Lower lobe of right lung (tissue), 2 donors: ENCODE measurements at places on chromosomes 13 and 19.

DNA sequence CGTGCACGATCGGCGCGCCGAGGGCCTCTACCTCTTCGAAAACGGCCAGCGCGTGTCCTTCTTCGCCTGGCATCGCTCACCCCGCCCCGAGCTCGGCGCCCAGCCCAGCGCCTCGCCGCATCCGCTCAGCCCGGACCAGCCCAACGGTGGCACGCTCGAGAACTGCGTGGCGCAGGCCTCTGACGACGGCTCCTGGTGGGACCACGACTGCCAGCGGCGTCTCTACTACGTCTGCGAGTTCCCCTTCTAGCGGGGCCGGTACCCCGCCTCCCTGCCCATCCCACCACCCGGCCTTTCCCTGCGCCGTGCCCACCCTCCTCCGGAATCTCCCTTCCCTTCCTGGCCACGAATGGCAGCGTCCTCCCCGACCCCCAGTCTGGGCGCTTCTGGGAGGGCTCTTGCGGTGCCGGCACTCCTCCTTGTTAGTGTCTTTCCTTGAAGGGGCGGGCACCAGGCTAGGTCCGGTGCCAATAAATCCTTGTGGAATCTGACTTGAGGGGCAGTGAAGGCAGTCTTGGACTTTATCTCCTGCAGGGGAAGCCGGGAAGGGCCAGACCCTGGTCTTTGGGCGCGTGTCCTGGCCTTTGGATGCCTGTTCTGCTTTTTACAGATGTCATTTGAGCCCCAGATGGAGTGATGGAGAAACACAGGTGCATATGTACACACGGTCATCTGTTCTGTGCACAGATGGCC, 2.2 kb downstream of the CLEC11A start:
- DNase-seq, result no peak

- no peak for DNase-seq
Observed at GRCh38 chr13:29435125-29435911, 160.2 kb downstream of the SLC7A1 start.

DNA sequence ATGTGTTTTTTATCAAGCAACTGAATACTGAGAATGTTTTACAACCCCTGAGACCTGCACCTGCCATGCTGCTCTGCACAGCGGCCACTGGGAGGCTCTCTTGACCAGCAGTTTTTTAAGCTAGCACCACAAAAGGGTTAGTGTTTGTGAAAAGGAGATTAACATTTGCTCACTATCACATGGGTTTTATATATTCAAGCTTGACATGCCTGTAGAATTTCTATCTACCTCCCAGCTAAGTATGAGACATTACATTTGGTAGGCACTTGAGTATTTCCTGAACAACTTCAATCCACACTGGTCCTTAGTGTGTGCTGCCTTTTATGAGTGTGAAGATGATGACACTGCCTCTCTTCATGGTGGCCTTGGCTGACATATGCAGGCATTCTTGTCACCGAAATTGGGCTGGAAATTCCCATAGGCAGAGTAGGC, 1238.9 kb downstream of the UQCRFS1 start:
- DNase-seq, result no peak

- DNase-seq, result no peak
Observed at GRCh38 chr13:106468207-106468606, 67.3 kb downstream of the EFNB2 start.

GRCh38 chr19:2327773-2328400, 499 bp downstream of the LSM7 start:
- DNase-seq, result no peak

GRCh38 chr19:7674010-7675005, 2.6 kb upstream of the MCEMP1 start:
- DNase-seq, result peak; percentile 89

DNA sequence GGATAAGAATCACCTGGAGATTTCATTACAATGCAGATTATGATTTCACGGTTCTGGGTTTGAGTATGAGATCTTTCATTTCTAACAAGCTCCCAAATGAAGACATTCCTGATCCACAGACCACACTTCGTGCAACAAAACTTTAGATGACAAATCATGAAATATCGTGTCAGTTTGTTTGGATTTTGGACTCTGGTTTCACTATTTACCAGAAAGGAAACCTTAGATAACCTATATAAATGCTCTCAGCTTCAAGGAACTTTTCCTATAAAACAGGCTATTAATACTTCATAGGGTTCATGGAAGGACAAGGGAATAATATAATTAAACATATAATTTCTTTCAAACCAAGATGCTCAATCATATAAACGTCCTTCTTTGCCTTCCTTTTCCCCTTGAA, 930.5 kb upstream of the SLC10A2 start:
- no peak for DNase-seq

- no peak for DNase-seq
Observed at GRCh38 chr13:103178986-103179943, 113.0 kb upstream of the SLC10A2 start.

DNA sequence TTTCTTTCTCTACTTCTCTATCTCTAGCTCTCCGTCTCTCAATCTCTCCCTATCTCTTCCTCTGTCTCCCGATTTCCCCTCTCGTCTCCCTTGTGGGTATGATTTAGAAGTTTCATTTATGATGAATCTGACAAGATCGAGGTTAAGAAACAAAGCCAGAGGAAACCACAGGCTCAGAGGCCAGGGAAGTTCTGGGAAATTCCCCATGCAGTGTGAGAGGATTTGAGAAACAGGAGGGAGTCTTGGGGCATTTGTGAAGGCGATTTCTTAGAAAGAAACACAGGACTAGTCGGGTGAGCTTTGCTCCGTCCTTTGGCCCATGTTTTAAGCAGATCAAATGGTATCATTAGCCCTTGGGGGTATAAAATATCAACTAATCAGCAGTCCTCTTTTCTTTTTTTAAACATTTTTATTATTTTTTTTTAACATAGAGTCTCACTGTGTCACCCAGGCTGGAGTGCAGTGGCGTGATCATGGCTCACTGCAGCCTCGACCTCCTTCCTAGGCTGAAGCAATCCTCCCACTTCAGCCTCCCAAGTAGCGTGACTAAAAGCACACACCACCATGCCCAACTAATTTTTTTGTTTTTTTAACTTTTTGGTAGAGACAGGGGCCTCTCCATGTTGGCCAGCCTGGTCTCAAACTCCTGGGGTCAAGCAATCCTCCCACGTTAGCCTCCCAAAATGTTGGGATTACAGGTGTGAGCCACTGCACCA, 25.8 kb downstream of the TNFSF9 start:
- DNase-seq, result no peak

GRCh38 chr13:109355875-109356434, 430.4 kb downstream of the IRS2 start:
- DNase-seq, result no peak

DNA sequence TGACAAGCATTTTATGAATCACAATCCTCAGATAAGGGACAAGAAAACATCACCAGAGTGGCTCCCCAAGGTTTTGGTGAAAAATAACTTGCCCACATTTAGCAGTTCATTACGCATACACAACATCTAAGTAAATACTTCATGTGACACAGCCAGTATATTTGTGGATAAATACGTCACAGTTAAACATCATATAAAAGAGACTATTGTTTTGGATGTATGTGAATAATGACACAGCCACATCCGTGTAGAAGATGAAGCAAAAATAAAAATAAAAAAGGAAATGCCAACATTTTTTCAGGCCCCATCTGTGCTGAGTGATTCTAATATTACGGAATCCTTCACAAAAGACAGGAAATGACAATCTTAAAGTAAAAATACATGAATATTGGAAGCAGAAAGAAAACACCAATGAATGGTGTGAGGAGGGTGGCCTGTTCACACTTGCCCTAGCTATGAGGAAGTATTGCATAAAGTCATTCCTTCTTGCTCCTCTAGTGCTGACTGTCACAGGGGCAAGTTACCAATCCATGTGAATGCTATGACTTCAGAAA, 457.1 kb downstream of the KLF12 start:
- DNase-seq, result no peak

DNA sequence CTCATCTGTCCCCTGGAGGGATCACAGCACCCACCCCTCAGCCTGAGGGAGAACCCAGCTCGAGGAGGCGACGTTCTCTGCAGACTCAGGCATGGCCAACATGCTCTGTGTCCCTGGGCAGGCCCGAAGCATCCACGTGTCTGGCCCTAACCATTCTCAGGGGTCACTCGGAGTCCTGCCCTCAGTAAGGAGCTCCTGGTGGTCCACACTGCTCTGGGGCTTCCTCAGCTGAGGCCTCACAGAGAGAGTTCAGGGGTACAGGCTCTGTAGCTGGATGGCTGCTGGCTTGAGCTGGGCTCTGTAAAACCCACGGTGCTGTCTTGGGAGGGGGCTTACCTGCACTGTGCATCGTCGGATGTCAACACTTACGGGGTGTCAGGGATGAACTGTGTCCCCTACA, 4.4 kb upstream of the SIGLEC8 start:
- DNase-seq, result no peak

GRCh38 chr13:100547791-100548201, 40.8 kb downstream of the GGACT start:
- DNase-seq, result no peak

- DNase-seq, result no peak
Observed at GRCh38 chr19:49852631-49853126, 1.7 kb downstream of the PTOV1 start.

DNA sequence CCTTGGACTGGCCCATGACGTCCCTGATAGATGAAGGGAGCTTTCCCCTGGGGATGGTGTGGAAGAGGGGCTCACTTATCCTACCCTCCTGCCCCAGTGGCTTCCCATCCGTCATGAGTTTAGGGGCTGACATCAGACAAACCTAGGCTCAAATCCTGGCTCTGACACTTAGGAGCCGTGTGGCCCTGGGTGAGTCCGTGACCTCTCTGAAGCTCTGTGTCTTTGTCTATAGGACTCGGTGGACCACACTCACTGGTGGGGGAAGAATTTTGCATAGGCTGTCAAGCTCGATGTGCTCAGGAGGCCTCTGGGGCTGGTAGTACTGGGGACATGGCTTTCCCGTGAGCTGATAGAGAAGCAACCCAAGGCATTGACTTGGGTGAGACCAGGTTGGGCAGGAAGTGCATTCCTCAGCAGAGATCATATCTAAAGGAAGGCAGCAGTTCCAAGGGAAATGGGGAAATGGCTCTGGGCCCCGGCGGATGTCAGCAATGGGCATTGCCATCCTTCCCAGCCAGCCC, 17.4 kb upstream of the AP1M2 start:
- peak; percentile 65 for DNase-seq

- no peak for DNase-seq
Observed at GRCh38 chr19:50481351-50482149, 4.9 kb upstream of the GARIN5A start.

DNA sequence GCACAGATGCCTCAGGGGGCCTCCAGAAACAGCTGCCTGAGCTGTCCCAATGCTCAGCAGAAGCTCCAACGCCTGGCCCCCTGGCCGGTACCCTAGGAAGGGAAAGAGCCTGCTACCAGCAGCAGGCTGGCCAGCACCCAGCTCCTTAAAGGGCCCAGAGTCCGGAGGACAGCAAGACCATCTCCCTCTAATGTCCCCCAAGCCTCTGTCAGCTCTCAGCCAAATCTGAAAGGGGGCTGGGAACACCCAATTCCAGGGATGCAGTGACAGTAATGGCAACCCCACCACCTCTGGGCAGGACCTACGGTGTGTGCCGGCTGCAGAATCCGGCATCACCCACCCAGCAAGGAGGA, 4.2 kb downstream of the PPP6R1 start:
- DNase-seq, result no peak

GRCh38 chr13:25632166-25632888, 260.6 kb downstream of the ATP8A2 start:
- no peak for DNase-seq

DNA sequence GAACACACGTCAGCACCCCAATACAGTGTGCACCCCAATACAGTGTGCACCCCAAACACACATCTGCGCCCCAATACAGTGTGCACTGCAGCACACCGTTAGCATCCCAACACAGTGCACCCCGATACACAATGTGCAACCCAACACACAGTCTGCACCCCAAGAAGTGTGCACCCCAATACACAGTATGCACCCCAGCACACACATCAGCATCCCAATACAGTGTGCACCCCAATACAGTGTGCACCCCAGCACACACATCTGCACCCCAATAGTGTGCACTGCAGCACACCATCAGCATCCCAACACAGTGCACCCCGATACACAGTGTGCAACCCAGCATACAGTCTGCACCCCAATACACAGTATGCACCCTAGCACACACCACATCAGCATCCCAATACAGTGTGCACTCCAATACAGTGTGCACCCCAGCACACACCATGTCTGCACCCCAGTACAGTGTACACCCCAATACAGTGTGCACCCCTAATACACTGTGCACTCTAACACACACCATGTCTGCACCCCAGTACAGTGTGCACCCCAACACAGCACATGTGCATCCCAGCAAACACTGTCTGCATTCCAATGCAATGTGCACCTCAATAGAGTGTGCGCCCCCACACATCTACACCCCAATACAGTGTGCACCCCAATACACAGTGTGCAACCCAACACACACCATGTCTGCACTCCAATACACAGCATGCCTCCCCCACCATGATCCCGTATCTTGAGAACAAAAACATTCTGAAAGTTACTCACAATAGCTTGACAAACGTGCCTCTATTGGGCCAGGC, 855 bp upstream of the CARS2 start:
- no peak for DNase-seq

DNA sequence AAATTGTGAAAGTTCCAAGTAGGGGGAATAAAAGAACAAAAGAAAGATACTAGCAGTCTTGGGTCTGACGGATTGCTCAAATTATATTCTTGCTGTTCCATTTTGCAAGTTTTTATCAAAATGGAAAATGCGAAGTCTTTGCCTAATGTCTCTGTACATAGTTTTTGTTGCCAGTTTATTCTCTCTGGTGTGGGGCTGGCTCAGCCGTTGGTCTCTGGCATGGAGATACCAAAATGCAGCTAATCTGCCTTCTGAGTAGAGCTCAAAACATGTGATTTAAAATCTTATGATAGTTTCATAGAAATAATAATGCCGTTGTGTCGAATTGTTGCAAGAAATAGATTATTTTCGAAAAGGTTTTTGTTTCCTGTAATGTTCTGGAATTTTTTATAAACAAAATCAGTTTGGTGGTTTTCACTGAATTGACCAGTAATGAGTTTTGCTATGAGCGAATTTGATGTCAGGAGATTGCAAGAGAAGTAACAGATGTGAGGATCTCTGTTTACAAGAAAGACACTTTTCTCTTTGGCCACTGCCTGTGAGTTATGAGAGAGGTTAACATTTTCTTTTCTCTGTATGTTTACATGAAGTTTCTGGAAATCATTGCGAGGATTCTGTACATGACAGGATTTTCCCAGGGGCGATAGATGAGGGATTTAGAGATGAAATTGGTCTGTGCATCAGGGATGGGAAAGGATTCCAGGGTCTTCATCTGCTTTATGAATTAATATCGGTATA, 147.0 kb downstream of the DCT start:
- DNase-seq, result no peak

- no peak for DNase-seq
Observed at GRCh38 chr13:72342364-72342763, 385.1 kb downstream of the MZT1 start.

GRCh38 chr19:1865172-1866010, 2.0 kb upstream of the KLF16 start:
- peak; percentile 45 for DNase-seq

DNA sequence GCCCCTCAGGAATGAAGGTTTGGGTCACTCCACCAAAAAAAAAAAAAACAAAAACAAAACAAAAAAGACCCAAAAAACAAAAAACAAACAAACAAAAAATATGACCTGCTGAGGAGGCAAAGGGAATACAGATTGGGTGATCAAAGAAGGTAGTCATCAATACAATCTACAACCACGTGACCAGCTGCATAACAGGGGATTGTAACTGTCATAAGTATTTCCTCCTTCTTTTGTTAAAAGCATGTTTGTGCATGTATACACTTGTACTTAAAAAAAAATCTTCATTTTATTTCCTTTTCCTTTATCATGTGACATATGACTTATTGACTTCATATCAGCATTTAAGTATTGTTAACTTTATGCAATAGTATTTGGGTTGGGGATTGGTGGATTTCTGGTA, 165.1 kb upstream of the IRS2 start:
- DNase-seq, result no peak
